ENCODE measurements at places on chromosomes 2 and 18.

DNA sequence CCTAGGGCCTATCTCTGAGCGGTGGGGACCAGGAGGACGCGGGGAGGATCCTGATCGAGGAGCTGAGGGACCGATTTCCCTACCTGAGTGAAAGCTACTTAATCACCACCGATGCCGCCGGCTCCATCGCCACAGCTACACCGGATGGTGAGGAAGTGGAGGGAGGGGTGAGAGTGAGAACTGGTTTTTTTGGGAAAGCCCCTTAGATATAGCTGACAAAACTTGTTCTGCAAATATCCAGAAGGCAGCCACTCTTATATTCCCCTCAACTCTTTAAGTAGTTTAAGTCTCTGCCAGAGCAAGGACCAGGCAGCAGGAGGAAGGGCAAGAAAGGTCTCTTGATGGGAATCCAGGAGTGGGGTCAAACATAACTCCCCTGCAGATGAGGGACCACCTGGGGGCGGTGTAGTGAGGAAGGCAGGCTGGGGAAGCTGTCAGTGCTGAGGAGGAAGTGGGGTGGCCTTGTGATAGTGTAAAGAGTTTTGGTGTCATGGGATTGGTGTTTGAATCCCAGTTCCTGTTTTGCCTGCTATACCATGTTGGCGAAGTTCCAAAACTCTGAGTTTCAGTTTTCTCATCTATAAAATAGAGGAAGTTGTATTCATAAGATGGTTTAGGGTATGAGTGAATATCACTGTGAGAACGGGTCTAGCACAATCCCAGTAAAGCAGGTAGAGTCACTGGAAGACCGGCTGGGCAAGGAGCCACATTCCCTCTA is 3.4 kb downstream of the NAGK start:
- DNase-seq: no peak

DNA sequence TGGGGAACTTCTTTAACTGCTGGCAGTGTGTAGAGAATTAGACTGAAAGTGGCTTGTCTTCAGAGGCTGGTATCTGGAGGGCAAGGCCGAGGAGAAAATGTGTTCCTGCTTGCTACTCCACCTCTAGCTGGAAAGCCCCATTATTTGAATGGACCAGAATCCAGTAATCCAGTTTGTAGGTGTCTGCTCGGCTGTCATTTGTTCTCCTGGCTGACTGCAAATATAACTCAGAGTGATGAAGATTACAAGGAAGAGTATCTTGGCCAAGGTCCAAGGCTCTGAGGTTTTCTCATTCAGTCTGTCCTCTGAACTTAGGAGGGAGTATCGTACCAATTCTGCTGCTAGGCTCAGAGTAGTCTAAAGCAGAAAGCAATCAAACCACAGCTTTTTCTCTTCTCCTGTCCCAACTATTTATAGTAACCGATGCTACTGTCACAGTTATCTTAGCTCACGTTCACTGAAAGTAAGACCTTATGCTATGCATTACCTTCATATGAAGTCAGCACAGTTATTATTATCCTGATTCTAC is 228.6 kb downstream of the SETBP1 start:
- DNase-seq: peak; percentile 27

GRCh38 chr2:97858442-97858841 is 137.3 kb downstream of the TMEM131 start:
- no peak for DNase-seq

- no peak for DNase-seq
Measured at GRCh38 chr18:57533868-57534510, 52.5 kb downstream of the FECH start.

DNA sequence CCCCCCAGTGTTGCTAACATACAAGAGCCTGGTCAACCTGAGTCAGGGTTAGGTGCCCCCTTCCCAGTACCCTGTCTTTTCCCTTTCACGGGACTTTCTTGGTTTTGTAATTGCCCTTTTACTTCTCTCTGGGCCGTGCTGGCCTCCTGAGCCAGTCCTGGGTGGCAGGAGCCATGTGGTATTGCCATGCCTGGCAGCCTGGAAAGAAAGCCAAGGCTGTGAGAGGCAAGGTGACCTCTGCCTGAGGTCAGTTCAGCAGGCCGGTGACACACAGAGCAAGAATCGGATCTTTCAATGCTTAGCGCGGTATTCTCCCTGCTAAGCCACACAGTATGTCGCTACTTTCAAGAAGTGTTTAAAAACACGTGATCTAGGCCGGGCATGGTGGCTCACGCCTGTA is 52.3 kb downstream of the C18orf63 start:
- no peak for DNase-seq

DNA sequence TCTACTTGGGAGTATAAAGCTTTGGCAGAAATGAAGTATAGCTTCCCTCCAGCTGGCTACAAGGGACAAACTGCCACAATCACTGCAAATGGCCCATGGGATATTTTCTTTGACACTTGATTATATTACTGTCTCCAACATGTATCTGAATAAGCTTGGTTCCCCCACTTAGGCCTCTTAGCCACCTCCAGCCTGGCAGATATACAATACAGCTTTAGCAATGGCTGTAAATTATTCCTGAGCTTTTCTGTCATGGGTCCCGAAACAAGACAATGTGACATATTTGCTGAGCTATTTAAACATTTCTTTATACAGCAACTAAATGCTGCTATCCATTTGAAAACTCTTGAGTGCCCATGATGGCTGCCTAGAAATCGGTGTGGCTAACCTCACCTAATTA is 406.2 kb downstream of the SUCLG1 start:
- no peak for DNase-seq

DNA sequence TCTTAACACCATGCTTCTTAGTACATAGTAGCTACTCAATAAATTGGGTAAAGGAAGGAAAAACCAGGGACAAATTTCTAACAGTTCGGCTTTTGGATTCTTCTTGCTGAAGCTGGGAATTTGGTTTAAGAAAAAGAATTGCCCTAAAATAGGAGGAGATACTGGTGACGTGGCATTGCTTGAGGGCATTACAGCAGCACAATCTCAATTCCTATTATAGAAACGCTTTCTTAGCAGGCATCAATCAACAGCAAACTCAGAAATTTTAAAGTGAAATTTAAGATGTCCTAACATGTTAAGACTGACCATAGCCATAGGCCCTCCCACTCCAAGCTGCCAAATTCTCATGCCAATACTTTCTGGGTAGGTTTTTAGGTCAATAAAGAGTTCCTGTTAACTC is 169.5 kb downstream of the SRBD1 start:
- no peak for DNase-seq

- no peak for DNase-seq
Measured at GRCh38 chr2:222651718-222652418, 4.0 kb downstream of the FARSB start.

- peak; percentile 81 for DNase-seq
Measured at GRCh38 chr2:174023591-174024523, 58.7 kb upstream of the SP3 start.

DNA sequence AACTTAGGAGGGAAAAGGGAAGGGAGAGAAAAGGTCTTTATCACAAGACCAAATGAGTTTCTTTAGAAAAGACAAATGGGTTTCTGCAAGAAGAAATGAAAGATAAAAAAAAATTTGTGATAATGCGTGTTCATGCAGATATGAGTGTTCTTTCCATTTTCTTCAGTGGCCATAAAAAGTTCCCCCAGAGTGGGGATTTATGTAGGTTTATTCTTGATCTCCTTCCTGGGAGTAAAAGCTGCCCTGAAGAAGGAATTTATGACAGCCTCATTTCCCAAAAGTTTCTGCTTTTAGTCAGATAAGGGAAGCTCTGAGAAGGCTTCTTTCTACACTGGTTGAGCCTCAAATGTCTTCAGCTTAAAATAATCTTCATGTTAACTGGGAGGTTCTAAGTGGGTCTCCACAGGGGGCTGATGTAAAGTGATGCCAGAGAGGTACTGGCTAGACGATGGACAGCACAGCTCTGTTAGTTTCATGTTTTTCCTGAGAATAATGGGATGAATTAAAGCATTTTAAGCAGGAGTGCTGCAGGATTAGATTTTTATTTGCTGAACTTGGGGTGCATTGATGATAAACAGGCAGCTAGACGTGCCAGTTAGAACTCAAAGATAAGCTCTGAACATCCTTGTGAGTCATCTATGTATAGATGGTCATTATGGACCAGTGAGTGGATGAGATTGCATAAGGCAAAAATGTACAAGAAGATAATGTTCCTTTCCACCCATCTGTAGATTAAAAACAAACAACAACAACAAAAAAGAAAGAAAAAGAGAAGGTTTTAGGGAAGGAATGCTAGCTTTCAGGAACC is 99.4 kb upstream of the MSH2 start:
- no peak for DNase-seq

DNA sequence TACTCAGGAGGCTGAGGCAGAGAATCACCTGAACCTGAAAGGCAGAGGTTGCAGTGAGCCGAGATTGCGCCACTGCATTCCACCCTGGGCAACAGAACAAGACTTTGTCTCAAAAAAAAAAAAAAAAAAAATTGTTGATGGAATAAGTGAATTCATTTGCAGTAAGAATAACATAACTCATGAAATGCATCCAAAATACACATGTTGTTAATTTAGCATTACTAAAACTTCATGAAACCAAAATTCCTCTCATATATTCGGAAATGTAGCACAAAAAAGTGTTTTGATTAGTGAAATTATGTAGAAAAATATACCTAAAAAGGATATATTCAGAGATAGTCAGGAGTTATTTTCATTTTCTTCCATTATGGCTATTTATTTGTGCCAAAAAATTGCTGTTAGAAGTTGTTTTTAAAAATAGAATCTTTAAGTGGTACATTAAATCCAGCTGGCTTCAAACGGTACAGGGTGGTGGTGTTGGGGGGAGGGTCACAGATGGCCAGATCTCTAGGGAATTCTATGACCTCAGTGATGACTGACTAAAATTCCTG is 78.2 kb upstream of the UGP2 start:
- no peak for DNase-seq

DNA sequence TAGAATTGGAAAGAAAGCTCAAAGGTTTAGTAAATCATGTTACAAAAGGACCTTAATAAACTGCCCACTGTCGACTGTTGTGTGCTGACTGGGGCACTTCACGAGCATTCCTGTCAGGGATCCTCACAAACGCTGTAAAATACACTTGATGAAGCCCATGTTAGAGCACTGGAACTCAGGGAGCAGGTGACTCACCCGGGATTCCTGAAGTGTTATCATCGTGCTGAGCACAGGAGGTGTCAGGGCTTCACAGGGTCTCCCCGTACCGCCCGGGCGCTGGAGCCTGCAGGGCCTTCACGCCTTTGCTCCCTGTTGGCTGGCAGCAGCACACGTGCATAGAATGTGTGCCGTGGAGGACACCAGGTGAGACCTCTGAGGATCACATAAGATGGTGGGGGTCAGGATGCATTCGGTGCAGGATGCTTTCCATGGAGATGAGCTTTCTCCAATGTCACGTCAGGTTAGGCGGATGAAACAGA is 187.3 kb downstream of the SNTG2 start:
- peak; percentile 28 for DNase-seq

DNA sequence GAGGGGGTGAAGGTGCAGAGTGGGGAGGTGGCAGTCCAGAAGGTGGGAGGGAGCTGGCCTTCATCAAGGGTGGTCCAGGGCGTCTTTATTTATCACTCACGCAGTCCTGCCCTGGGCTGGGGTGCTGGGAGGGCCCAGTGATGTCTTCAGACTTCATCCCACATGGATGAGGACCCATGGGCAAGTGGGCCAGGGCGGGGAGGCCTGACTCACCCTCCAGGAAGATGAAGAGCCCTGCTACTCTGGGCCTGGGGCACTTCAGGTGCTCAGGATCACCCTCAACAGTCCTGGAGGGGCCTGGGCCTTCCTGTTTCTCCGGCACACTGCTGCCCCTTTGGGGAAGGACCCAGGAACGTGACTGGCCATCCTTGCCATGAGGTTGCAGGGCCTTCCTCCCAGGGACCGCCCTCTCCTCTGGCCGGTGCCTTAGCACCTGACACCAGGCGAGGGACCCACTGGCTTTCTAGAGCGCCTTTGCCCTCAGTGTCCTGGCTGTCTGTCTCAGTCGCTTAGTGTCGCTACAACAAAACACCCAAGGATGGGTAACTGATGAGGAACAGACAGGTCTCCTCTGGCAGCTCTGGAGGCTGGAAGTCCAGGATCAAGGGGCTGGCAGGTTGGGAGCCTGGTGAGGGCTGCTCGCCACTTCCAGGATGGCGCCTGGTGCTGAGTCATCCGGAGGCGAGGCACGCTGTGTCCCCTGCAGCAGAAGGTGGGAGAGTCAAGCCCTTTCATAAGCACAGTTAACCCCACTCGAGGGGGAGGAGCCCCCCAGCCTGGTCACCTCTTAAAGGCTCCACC is 57.8 kb upstream of the HS6ST1 start:
- no peak for DNase-seq

GRCh38 chr2:166031054-166031453 is 77.5 kb upstream of the TTC21B start:
- DNase-seq: peak; percentile 66

DNA sequence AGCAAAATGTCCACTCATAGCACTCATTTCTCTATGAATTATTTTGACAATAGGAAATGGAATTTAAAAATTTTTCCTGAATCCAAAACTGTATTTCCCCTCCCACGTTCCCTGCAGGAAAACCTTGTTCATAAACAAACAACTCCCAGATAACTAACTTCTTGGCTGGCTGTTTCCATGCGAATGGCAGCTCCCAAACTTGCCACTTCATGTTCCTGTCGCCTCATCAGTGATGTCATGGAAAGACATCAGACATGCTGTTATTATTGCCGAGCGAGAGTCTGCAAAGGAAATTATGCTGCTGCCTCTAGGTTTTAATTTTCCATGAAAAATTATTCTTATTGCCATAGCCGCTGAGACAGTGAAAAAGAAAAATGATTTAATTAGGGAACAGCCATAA is 117.0 kb upstream of the RIOK3 start:
- no peak for DNase-seq

- DNase-seq: no peak
Measured at GRCh38 chr2:70793450-70793849, 3.0 kb upstream of the FIGLA start.

DNA sequence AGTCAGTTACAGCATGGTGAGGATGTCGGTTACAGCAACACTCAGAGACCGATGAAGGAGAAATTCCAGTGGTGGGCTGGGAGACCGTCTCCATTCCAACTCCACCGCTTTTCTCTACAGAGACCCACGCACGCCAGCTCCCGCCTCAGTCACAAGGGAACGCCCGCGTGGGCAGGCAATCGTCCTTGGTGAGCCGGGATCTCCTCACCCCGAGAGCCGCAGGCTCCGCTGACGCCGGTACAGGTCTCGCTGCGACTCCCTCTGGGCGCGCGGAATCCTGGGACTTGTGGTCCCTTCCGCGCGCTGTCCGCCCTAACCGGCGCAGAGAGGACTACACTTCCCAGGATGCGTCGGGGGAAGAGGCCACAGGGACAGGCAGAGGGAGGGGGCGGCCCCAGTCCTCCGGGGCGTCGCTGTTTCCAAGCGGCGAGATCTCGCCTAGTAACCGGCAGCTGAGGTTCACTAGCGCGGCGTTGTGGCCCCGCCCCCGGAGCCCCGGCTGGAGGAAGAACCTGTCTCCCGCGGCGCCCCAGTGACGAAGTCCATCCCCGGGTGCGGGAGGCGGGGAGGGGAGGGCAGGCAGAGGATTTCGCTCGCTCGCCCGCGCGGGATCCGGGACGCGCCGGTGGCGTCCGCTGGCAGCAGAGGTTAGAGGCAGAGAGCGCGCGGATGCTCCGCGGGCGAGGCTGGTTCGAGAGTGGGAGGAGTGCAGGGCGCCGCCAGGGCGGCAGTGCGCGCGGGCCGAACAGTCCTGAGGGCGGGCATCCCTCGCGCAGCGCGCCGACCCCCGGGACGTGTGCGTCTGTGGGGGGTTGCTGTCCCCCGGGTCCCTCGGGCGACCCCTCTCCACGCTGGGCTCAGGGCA is at the start of gene EML6:
EML6 (plus strand) TSS at position 532 of the 865 bp plus-strand sequence. CDS start 1,400 bp downstream, outside the sequence.
- peak; percentile 99 for DNase-seq
